Stimulated activated CD4-positive, alpha-beta T cell treated with anti-CD3 and anti-CD28 coated beads, TNF-alpha, amount 100 ng/mL, for 4 hours (primary cell): ENCODE measurements at places on chromosomes 5 and 9.

- no peak for DNase-seq
These were observed 208.8 kb upstream of the TAS2R1 start for GRCh38 chr5:9838916-9839315.

- no peak for DNase-seq
These were observed 74.7 kb downstream of the FCHO2 start for GRCh38 chr5:73030531-73030930.

DNA sequence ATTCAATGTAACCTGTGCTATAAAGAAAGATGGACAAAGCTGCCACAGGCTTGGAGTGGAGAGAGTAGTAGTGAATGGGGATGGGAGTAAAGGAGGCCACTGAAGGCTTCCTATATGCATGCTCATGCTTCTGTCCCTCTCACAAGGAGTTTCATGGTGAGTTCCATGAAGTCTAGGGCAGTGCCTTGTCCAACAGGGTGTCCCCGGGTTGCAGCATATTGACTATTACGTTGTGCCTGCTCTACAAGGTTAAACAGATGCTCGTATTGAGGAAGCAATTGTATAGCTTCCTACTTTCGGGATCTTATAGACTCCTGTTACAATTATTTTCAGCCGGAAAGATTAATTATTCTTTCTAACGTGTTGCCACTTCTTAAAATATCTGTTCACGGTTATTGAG lies 129.1 kb upstream of the PIK3R1 start:
- no peak for DNase-seq

DNA sequence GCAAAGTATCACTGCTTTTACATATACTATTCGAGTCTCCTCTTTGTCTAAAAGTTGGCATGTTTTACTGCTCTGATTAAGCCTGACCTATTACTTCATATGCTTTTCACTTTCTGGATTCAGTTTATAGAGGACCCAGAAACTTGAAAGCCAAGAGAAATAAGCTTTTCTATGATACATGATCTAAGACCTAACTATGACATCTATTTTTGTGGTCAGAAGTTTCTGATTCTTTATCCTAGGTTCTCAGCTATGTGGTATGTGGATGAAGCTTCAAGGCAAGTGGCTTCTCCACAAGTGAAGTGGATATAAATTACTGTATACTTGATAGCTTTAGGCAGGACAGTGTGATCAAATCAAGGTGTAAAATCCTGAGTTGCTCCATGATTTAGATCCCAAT lies 6.3 kb downstream of the EDIL3 start:
- no peak for DNase-seq

DNA sequence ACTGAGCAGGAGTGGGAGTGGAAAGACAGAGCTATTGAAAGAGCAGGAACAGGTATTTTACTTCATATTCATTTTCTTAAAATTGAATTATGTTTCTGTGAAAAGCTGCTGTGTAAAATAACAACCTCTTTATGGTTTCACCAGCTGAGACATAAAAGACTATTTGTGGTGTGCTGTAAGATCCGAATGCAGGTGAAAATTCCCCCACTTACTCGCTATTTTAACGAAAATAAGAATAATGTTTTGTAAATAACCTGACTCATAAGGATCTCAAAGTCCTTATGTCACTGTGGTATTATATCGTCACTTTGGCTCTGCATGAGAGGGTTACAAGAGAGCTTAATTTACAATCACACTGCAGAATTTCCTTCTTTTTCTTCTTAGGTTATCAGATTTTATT lies 65.3 kb upstream of the NFIB start:
- no peak for DNase-seq

GRCh38 chr5:11903121-11903613 lies 1.1 kb downstream of the CTNND2 start:
- DNase-seq = no peak

DNA sequence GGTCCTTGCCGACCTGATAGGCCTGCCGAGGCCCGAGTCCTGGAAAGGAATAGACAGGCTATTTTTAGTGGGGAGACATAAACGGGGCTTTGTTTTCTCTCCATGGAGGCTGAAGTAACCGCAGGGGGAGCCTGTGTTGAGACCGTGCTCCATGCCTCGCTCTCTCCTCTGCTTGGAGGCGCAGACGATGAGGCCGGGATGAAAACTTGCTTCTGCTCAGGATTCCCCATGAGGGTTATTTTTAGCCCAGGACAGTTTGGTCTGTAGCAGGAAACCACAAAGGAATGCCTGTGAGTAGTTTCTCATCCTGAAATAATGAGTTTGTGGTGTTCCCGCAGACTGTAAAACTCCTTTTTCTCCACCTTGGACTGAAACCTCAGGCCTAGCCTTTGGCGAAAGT lies 81.9 kb upstream of the RARS1 start:
- no peak for DNase-seq

- no peak for DNase-seq
These were observed 11.7 kb upstream of the ERBIN start for GRCh38 chr5:65914641-65915196.

GRCh38 chr5:58965677-58966414 lies 383.0 kb downstream of the RAB3C start:
- no peak for DNase-seq

DNA sequence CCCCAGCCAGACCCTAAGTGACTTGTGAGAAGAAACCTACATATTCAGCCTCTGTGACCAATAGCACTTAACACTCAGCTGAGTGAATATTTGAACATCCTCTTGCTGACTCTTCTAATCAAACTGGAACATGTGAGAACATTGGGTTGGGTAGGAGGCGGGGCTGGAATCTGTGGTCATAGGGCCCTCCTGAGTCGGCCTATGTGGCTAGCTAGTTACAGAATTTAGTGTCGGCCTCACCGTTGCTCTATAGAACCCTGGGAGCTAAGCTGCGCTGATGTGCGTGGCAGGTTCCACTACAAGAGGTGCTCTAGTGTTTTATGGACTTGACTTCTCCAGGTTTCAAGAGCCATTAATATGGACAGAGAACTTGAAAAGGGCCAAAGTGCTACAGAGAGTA lies 138.8 kb downstream of the DROSHA start:
- DNase-seq = no peak

DNA sequence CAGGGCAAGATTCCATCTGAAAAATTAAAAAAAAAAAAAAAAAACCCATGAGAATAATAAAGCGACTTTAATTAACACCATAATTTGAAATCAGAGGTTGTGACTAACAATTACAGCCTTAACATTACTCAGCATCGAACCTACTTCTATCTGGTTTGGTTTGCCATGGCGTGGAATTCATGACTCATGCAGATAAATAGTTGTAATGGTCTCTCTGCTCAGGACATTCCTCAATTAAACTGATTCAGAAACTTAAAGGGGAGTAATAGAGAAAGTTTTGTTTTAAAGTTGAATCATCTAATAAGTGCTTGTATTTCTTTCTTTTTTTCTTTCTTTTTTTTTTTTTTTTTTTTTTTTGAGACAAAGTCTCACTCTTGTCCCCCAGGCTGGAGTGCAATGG lies 135.5 kb downstream of the SPATA31D1 start:
- DNase-seq = no peak

GRCh38 chr9:124205686-124206352 lies 51.9 kb upstream of the NEK6 start:
- no peak for DNase-seq

DNA sequence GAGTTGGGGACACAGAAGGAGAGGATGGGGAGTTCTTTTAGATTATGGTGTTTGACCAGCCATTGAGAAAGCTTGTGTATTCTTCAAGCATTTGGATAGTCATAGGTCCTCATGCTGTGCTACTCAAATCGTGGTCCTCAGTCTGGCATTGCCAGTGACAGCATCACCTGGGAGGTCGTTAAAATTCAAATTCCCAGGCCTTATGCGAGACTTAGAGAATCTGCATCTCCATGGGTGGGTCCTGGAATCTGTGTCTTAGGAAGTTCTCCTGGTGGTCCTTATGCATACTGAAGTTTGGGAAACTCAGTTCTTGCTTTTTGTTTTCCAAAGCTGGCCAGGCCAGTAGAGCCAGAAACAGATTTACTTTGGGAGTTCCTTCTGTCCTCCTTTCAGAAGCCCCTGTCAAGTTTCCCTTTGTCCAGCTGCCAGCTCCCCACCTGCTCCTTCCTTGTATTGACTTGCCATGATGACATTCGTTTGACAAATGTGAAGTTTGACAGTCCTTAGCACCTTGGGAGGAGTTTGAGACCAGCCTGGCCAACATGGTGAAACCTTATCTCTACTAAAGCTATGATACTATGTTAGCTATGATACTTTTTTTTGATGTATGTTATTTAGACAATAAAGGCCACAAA lies 95.6 kb downstream of the PALM2AKAP2 start:
- no peak for DNase-seq

- DNase-seq = no peak
These were observed 87.5 kb downstream of the CHSY3 start for GRCh38 chr5:129991780-129992179.

- no peak for DNase-seq
These were observed 45.6 kb downstream of the COMMD10 start for GRCh38 chr5:116130471-116130870.

DNA sequence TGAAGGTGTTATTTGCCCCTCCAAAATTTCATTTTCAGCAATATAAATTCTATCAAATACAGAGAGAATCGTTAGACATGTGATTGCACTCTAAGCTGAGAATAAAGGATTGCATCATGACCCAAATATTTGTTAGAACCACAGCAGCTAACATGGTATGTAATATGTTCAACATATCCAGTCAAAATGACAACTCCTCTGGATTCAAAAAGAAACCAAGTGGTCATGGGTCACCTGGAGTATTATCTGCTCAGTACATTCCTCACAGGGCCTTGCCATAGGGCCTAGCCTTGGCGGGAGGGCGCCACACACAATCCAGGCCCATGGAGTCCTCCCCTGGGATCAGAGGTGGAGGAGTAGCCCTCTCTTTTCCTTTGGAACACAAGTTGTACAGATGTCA lies 179.2 kb downstream of the HSD17B3 start:
- DNase-seq = no peak

DNA sequence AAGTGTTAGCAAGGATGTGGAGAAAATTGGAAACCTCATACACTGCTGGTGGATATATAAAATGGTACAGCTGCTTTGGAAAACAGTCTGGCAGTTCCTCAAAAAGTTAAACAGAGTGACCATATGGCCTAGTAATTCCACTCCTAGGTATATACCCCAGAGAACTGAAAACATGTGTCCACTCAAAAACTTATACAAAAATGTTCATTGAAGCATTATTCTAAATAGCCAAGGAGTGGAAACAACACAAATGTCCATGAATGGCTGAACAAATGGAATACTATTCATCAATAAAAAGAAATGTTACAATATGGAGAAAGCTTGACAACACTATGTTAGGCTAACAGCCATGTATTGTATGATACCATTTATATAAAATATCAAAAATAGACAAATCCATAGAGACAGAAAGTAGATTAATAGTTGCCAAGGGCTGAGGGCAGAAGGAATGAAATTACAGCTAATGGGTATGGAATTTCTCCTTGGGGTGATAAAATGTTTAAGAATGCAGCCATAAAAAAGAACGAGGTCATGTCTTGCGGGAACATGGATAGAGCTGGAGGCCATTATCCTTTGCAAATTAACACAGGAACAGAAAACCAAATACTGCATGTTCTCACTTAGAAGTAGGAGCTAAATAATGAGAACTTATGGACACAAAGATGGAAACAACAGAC lies 33.6 kb upstream of the FBP1 start:
- DNase-seq = no peak

DNA sequence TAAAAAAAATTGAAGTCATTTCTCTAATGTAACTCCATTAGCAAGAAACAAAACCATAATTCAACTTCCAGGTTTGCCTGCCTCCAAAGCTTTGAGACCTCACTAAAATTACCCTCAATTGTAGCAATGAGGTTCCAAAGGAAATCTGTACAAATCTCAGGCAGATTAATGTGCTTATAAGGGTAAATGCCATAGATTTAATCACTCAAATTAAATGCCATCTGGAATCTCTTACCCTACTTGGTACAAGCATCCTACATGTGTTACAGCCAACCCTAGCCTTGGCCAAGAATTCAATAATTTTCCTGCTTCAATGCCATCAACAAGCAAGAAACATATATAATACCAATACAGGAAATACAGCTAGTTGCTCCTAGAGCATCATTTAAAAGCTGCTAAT lies 452.8 kb downstream of the RAB3C start:
- no peak for DNase-seq

DNA sequence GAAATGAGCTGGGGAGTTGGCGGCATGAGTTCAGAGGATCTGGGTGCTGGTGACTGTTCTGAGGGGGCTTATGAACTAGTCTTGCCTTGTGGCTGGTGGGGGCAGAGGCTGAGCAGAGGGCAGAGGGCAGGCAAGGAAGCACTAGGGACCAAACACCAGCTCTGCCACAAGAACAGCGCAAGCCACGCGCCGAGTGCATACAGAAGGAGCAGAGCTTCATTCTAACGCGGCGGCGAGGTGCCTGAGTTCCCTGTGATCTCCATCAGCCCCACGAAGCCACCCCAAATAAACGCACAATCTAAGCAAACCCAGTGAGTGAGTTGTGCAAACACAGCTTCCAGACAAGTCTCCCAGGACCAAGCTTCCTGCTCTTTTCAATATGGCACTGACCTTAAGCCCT lies 110.6 kb upstream of the ALDH1B1 start:
- no peak for DNase-seq

DNA sequence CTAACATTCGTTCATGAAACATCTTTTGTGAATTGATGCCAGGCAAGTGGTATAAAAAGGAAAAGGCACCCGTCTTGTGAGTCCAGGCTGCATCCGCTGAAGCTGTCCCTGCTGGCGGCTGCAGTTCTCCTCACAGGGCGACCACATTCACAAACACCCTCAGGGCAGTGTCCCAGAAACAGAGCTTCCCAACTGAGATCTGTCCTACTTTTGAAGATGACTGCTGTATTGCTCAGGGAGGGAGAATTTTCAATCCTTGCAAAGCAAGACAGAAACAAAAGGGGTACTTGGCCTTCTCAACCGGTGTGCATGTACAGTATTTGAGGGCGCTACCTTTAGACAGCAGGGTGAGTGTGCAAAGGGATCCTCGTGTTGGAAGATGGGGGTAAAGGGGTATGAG lies 316.1 kb downstream of the GADD45G start:
- DNase-seq = no peak

DNA sequence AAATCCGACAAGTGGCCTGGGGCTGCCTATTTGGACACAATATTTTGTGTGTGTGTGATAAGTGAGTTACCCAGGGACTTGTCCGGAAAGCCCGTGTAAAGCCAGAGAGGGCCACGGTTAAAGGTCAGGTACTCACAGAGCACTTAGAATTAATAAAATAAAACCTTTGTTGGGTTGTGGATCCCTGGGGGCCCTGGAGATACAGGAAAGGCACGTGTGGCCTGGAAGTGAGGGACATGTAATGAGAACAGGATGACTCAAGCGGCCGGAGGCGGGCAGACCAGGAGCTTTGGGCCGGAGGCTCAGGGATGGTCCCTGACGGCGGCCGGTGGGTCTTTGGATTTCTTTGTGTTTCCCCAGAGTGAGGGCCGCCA lies 1.0 kb downstream of the DMRT2 start:
- no peak for DNase-seq

DNA sequence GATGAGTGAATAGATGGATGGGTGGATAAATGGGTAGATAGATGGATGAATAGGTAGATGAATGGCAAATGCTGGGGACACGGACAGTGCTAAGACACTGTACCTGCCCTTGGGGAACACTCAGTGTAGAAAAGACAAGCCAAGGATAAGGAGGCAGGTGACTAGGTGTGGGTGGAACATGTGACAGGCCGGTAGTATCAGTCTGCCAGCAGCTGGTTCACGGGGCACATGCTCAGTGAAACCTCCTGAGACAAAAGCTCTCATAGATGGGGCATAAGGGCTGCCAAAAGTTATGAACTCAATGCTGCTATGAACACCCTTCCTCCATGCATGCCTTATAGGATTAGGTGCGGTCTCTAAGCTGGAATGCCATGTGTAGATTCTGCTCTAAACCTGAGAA lies 71.0 kb downstream of the C5orf15 start:
- no peak for DNase-seq

GRCh38 chr9:13410566-13411031 lies 131.1 kb upstream of the MPDZ start:
- no peak for DNase-seq
